LNCaP clone FGC (cell line): ENCODE measurements at places on chromosomes 12 and 14.
A peak's percentile ranks its signal among the peaks of the same experiment; 100 is the strongest.

GRCh38 chr14:103516426-103517173 lies 6.0 kb downstream of the CKB start:
- DNase-seq: no peak

GRCh38 chr14:69038455-69039287 lies 59.6 kb upstream of the ACTN1 start:
- DNase-seq: no peak

DNA sequence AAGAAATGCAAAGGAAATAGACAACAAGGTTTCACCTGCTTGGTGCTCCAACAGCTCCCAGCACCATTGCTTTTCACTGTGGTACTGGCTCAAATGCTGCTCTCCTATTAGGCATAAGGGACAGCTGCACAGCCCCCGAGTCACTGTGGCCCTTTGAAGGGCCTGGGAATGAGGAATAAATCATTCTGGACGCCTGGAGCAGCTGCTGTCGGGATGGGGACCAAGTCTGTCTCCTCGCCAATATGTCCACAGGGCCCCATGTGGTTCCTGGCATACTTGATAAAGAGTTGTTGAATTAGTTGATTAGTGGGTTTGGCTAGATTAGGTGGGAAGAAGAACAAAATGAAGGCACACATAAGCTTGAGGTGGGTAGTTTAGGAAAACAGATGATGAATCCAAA lies 13.1 kb upstream of the NGB start:
- DNase-seq: no peak

DNA sequence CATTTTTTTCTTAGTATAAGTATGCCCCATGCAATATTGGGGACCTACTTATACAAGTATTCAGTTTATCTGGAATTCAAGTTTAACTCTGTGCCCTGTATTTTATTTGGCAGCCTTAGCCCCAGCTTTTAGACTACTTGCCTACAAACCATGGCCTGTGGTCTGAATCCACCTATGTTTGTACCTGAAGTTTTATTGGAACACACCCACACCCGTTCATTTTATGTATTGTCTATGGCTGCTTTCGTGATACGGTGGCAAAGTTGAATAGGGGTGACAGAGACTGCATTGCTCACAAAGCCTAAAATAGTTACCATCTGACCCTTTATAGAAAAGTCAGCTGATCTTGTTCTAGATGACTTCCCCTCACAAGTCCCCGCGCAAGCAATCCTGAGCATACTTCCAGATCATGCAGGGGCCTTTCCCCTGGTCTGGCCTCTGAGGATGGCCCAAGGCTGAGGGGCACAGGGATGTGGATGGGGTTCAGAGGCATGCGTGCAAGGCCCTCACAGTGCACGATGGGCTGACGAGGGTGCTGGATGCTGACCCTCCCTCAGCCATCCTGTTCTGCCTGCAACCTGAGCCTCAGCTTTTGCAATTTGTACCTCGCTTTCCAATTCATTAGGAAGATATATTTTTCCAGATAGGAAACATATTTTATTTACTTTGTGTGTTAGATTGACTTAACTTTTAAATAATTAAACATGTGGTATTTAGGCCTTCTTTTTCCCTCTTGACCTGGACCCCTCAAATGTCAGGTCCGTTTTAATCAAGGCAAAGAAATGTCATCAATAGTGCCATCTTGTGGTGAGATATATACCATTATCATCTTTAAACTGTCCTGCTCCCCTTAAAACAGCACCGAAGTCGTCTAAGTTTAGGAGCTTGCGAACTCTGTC lies 527.3 kb upstream of the CCDC196 start:
- no peak for DNase-seq

- no peak for DNase-seq
Observed at GRCh38 chr12:95319694-95320331, 102.2 kb downstream of the VEZT start.

DNA sequence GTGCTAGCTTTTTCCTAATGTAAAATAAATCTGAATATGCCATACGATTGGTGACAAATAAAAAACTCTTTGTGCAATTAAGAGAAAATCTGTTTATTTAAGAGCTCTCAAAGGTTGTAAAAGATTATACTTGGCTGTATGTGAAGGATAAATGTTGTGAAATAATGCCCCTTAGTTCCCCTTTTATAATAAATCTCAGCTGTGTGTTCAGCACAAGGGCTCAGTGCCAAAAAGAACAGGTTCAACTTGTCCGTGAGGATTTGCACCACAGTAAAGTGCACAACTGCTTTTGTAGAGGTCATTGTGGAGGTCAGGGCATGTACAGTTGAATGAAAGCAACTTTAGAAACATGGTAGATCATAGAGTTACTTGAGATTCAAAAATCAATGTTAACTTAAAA lies 118.6 kb downstream of the TRMT5 start:
- DNase-seq: peak; percentile 97

- no peak for DNase-seq
Observed at GRCh38 chr12:96571101-96571862, 81.9 kb downstream of the CFAP54 start.

- no peak for DNase-seq
Observed at GRCh38 chr14:57485635-57486034, 8.0 kb downstream of the CCDC198 start.

GRCh38 chr14:103886304-103887169 lies 39.2 kb upstream of the PPP1R13B start:
- no peak for DNase-seq

GRCh38 chr14:94904636-94905035 lies 134.7 kb upstream of the GSC start:
- no peak for DNase-seq

DNA sequence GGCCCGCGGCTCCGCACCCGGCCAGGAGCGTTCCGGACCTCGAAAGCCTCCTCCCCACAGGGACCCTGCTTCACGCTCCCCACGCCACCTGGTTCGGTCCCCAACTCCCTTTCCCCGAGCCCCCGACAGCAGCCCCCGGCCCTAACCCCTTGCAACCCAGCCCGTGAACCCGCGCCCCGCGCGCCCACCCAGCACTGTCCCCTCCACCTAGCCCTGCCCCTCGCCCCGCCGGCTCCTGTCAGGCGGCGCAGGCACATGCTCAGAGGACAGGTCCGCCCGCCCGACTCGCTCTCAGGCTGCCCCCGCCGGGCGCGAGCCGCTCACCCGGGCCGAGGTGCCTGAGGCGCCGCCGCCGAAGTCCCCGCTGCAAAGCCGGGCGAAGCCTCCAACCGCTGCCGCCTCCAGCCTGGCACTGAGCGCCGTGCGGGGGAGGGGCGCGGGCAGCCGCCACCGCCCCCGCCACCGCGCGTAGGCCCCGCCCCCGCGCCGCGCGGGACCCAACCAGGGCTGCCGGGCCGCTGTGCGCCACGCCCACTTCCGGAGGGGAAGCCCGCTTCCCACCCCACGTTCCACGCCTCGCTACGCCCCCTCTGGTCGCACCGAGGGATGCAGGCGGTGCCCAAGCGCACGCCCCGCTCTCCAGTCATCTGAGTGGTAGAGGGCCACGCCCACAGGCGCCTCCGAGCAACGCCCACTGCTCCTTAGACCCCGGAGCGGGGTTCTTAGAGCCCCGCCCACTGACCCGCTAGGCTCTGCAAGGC lies at the start of gene CORO1C:
Gene CORO1C, minus strand, starts transcription at position 414 of the 761 bp plus-strand sequence. CDS start 30,200 bp downstream, outside the sequence.
- DNase-seq: peak; percentile 72

GRCh38 chr14:54813081-54813480 lies 89.5 kb downstream of the GCH1 start:
- DNase-seq: no peak

DNA sequence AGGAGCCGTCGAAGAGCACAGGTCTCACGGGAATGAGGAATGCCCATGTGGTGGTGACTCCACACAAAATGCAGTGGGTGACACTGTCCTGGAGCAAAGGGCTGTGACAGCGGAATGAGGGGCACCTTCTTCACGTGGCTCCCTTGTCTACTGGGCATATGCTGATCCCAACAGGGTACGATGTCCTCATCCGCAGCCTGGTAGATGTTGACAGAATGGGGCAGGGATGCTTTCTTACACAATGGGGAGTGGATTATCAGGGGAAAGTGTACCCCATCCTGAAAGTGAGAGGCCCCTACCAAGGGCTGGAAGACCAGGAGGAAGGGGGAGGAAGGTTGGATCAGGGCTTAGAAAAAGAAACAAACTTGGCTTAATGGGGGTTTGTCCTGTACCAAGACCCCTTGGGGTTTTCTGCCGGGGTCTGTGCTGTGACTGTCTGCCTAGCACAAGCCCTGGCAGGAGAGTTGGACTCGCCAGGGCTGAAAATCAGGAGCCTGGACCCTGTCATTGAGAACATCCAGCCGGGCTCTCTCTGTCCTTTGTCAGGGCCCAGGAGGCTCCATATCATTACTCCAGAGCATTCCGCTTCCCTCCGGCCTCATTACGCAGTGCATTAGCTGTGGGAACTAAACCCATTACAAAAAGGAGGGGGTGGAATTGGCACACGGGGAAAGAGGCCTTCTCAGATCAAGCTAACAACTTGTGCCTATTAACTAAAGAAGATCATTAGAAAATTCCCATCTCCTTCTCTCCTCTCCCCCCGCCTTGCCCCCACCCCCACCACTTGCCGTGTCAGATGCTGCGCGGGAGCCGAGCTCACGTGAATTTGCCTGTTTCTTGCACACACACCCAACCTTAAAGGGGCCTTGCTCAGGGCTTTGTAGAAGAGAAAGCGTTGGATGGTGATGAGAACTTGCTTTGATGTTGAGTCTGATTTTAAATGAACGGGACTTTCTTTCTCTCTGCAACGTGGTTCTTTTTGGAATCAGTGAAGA lies 171.8 kb upstream of the PARP11 start:
- no peak for DNase-seq

GRCh38 chr14:91021115-91021514 lies 39.3 kb downstream of the RPS6KA5 start:
- DNase-seq: no peak

GRCh38 chr14:98229656-98230366 lies 1042.2 kb downstream of the BCL11B start:
- DNase-seq: no peak

DNA sequence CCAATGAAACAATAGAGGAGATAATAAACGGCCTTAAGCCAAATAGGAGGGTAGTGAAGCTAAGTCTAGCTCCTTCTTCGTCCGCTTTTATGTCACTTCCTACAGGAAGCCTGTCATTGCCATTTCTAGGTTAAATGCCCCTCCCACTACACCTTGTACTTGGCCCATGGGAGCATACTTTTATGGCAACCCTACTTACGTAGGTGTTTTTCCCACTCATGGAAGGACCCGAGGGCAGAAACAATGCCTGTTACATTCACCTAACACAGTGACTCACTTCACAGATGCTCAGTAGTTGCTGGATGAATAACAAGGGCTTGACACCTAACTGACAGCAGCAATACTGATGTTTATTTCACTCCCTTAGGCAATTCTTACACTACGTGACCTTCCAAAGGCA lies 44.5 kb downstream of the ALKBH1 start:
- DNase-seq: no peak

DNA sequence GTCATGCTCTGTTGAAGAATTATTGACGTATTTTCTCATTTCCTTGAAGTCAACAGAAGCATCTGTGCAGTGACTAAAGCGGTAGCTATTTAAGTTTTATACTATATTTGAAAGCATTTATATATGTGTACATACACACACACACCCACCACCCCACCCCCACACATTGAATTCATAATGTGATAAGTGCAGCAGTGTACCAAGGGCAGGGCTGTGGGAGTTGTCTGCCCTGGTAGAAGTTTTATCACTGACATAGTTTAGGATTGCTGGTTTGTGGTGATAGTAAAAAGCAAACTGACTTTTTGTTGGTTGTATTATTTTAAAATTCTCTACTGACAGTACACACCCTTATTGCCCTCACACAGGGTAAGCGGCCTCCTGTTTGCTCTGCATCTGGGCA lies 39.1 kb downstream of the GAS2L3 start:
- no peak for DNase-seq

GRCh38 chr12:58306266-58307000 lies 365.1 kb downstream of the ATP23 start:
- DNase-seq: no peak

DNA sequence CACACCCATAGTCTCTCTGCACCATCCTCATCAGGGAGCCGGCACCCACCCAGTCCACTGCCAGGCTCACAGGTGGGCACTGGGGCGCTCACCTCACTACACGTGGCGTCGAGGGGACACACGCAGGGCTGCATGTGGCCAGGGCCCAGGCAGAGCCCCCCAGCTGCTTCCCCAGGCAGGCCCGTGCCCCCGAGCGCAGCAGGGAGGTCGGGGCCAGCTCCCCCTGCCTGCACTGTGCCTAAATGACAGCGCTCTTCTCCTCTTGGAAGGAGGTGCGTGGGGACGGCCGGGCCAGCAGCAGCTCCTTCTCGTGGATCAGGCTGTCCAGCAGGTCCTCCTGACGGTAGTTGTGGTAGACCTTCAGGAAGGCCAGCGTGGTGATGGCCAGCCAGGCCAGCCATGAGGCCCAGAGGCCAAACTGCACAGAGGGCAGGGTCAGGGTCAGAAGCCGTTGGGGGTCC lies 11.3 kb downstream of the TMEM179 start:
- no peak for DNase-seq

DNA sequence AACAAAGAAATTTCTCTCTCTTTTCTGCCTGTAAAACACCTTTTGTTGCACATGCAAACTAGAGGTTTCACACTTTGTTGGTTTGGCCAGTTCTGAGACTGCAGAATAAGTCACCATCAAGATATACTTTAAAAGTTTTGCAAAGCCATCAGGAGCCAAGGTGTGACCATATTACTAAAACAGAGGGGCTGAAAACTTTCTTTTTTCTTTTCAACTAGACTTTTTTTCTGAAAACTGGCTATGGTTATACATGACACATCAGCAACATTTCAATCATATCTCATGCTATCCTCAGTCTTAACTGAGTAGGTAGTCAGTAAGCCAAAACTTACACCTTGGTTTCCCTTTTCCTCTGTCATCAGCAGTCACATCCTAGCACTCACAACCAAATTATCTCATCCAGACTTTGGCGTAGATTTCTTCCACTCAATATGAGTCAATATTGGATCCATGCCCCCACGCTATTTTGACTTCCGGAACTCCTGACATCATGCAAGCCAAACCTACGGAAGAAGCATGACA lies 4.1 kb upstream of the IFNG start:
- no peak for DNase-seq

- DNase-seq: no peak
Observed at GRCh38 chr12:28857369-28857768, 291.7 kb upstream of the FAR2 start.

DNA sequence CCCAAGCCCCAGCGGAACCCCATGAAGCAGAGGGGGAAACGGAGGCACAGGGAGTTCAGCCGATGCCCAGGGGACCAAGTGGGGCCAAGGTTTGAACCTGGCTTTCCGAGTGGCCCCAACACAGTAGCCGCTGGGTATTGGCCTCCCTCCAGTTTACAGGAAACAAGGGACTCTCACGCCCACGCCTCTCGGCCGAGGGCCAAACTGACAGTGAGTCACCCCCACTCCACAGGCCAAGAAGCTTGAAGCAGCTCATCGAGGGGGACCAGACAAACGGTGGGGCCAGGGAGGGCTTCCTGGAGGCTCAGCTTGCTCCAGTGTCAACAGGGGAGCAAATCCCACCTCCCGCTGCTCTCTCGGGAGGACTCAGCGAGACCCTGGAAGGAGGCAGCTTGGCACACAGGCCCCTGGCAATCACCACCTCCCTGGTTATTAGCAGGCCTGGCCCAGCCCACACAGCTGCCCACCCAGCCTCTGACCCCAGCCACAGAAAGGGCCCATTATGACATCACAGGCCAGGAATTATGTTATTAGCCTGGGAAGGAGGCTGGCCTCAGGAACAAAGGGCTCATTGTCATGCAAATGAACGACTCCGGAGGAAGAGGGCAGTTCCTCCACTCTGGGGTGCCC lies 54.6 kb downstream of the NCOR2 start:
- DNase-seq: no peak
